GM13977 (cell line): ENCODE measurements at places on chromosomes 1 and 21.

- DNase-seq: no peak
Observed at GRCh38 chr1:162171111-162171510, 101.6 kb downstream of the NOS1AP start.

- no peak for DNase-seq
Observed at GRCh38 chr1:219149953-219150352, 23.7 kb upstream of the LYPLAL1 start.

DNA sequence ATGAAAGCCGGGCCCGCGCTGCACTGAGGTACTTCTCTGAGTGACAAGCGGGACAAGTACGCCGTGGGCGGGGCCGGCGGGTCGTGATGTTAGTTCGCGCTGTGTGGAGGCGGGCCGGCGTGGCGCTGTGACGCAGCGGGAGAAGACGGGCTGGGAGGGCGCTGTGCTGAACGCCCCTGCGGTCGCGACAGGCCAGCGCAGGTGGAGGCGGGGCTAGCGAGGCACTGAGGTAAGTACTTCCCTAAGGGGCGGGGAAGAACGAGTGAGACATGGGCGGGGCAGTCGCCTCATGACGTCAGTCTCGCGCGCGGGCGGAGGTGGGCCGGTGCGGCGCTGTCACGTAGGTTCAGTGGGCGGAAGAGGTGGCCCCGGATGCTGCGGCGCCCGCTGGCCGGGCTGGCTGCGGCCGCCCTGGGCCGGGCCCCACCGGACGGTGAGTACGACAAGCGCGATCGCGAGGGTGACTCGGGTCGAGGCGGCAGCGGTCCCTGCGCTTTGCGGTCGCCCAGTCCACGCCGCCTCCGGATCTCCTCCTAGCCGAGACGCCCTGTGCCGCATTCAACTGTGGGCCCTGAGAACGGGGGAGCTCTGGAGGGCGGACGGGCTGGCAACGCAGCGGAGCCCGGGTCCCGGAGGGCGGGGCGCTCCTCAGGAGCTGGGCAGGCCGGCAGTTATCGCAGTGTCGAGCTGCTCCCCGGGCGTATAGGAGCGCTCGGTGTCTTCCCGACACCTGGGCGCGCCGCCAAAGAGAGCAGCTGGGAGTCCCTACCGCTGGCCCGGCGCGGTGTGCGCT, at the start of gene GUK1:
Gene GUK1, plus strand, starts transcription at position 349 of the 793 bp plus-strand sequence. Its CDS starts 24 bp downstream, at position 373.
- DNase-seq: peak; percentile 99

DNA sequence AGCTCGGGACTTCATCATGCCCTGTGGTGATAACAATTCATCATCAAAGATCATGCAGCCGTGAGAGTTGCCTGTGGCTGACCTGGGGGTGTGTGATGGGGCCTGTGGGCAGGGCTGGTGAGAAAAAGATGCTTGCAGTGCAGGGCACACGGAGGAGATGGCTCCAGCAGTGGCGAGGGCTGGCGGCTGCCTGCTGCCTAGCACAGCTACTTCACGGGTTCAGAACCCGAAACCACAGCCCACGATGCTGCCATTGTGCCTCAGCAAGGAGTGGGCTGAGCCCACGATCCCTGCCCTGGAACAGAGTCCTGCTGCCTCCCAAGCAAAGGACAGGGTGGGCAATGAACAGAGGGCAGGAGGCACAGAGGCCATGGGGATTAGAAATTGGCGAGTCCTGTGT, 631 bp upstream of the KRTAP10-9 start:
- no peak for DNase-seq

GRCh38 chr1:183295521-183295920, 109.5 kb downstream of the LAMC2 start:
- no peak for DNase-seq

- no peak for DNase-seq
Observed at GRCh38 chr1:84152649-84153056, 8.6 kb downstream of the PRKACB start.

- DNase-seq: no peak
Observed at GRCh38 chr1:45012639-45013278, 705 bp downstream of the UROD start.

DNA sequence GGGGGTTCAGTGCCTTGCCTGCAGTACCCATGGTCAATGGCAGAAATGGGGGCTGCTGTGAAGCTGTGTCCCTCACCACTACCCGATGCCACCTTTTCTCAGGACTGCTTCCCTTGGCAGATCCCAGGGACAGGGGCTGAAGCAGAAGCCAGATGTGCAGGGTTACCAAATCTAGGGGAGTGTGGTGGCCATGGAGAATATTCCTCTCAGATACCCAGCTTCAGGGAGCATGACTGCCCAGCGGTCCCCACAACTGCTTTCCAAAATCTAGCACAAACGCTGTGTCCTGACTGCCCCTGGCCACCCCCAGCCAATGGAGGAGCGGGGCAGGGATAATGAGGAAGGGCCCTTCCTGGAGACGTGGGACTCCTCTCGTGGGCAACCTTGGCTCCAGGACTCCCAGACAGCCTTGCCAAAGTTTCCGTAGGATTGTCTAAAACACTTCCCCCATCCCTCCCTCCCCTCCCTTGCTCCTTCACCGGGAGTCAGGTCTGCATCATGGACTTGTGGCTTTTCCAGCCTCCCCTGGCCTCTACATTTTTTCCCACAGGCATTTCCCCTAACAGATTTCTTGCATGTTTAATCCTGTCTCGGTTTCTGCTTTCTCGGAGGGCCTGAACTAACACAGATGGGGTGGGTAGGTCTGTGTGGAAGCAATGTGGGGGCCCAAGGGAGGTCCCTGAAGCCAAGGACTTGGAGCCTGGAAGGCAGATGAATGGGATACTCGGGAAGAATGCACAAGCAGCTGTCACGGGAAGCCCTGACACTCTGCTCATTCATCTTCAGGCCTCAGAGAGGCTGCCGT, 80.5 kb downstream of the OMA1 start:
- no peak for DNase-seq

- no peak for DNase-seq
Observed at GRCh38 chr1:12527564-12527963, 90.4 kb downstream of the DHRS3 start.

DNA sequence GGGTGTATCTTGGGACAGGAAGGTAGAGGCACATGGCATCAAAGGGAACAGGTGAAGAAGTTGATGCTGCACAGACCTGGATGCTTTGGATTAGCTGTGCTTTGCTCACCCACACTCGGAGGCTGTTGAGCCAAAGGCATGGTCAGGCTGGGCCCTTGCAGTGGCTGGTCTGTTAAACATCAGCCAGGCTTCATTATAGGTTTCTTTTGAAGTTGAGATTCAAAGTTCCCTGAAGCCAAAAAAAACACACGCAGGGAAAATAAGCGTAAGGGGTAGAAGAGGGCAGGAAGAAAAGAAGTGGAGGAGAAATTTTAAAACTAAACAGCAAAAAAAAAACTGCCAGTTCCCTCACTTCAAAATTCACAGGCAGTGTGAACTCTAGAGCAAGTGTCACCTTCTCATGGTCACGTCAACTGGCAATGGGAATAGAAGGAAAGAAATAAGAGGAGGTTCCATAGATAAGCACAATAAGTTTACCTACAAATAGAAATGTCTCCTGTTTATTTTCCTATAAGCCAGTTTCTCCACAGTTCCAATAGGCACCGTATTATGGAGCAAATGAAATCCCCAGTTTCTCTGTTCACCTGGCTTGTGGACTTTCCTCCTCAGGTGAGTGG, 139.5 kb downstream of the PAPPA2 start:
- DNase-seq: no peak

DNA sequence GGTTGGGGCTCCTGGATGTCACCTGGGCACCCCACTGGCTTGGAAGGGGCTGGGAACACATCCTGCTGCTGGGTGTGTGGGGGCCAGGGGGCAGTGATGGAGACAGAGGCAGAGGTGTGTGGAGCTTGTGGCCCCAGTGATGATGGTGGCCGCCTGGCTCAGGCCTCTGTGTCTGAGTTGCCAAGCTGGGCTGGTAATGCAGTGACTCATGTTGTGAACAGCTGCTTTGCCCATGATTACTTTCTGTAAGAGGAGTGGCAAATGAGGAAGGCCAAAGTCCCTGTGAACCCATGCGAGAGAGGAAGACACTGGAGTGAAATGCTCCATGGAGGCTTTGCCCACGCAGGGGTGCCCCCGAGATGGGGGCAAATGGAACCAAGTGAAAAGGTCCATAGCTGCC, 86.8 kb downstream of the KCNJ6 start:
- no peak for DNase-seq

GRCh38 chr1:37930246-37931101, 16.4 kb downstream of the INPP5B start:
- no peak for DNase-seq
